Activated T-cell treated with anti-CD3 and anti-CD28 coated beads for 48 hours (primary cell): ENCODE measurements at places on chromosomes 7 and 10.

GRCh38 chr7:150435390-150436073 lies 14.9 kb upstream of the GIMAP8 start:
- DNase-seq = no peak

DNA sequence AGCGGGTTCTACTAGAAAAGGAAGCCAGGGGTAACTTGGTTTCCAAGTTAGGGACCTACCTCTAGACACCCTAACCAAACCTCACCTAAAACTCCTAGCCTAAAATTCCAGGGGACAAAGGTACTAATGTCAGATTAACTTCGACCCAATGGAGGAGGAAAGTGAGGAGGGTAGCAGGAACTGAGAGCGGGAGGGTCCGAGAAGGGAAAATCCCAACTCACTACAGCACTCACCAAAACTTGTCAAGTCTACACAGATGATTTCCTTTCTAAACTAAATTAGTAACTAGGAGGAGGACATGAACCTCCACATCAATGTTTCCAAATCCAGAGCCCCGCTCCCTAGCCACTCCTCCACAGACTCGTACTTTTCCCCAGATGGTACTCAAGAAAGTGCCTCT lies 22.6 kb downstream of the CHCHD3 start:
- DNase-seq = no peak

DNA sequence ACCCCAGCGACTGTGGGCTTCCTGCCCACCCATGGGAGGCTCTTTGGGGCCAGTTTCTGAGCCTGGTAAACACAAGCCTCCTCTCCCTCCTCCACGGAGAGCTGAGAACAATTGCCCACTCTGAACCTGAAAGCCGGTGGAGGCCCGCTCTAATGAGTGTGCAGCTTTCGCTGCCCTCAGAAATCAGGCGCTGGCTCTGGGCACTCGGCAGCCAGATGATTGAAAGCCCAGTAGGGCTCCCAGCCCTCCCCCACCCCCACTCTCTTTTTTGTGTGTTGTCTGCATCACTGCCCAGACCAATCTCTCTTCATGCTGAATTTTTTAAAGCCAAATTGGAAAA lies 438.9 kb downstream of the RPS24 start:
- DNase-seq = no peak

GRCh38 chr10:63318491-63318890 lies 147.3 kb downstream of the JMJD1C start:
- no peak for DNase-seq

DNA sequence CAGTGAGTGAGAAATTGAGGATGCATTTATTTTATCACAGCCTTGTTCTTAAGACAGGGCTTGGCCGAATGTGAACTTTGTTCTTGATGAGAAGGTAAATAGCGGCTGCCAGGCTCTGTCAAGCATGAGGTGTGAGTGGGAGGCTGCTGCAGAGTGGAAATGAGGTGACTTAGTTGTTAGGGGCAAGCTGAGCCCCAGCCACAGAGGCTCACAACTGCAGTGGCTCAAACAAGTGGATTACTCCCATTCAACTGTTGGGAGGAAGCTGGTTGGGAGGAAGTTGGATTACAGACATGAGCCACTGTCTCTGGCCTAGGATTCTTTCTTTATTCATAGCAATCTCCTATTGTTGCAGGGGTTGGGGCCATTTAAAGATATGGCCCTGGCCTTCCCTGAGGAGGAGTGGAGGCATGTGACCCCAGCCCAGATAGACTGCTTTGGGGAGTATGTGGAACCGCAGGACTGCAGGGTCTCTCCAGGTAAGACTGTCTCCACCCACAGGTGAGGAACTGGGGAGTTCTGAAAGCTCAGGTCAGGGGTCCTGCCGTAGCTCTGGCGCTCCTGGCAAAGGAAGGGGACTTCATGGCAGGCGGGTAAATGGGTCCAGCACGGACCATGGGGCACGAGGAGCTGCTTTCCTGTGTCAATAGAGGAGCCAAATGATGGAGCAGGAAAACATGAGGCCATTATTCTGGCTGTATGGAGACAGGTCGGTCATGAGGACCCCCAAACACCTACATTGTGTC lies 7.1 kb downstream of the ZSCAN25 start:
- DNase-seq = peak; percentile 38

DNA sequence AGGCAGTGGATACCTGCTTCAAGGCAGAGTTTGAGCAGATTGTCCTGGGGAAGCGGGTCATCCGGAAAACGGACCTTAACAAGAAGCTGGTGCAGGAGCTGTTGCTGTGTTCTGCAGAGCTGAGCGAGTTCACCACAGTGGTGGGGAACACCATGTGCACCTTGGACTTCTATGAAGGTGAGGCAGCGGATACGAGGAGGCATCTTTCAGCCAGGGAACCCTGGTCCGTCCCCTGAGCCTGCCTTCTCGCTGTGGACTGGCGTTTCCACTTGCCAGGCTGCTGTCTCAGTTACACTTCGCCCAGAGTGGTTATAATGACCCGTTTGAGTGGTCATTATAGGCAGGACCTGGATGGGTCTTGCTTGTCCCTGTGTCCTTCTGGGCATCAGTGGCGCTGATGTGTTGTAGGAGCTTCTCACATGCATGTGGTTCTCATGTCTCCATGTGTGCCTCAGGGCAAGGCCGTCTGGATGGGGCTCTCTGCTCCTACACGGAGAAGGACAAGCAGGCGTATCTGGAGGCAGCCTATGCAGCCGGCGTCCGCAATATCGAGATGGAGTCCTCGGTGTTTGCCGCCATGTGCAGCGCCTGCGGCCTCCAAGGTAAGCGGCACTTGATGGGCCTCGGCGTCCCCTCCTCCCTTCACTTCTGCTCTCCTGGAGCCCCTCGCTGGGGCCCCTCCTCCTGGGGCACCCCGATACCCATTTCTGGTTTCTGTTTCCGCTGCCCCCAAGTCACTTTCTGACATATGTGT lies 18.0 kb downstream of the UPP1 start:
- no peak for DNase-seq

- no peak for DNase-seq
Measured at GRCh38 chr7:149527414-149527813, 29.8 kb upstream of the ZNF746 start.

GRCh38 chr7:133812877-133813276 lies 314.3 kb upstream of the LRGUK start:
- no peak for DNase-seq

DNA sequence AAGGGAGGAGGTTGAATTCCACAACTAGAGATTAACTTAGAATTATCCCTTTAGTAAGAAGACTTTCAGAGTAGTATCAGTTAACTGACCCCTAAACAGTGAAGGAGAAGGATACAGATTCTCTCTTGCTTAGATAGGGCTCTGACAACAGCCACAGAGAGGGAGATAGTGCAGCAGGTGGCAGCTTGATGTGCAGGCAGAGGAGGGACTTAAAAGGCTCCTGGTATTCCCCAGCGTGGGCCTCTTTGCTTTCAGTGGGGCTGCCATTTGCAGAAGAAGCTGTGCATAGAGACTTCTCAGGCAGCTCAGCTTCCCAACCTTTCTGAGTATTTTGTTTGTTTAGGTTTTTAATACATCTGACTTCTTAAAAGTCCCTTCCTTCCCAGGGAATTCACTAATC lies 16.0 kb downstream of the FZD1 start:
- no peak for DNase-seq

DNA sequence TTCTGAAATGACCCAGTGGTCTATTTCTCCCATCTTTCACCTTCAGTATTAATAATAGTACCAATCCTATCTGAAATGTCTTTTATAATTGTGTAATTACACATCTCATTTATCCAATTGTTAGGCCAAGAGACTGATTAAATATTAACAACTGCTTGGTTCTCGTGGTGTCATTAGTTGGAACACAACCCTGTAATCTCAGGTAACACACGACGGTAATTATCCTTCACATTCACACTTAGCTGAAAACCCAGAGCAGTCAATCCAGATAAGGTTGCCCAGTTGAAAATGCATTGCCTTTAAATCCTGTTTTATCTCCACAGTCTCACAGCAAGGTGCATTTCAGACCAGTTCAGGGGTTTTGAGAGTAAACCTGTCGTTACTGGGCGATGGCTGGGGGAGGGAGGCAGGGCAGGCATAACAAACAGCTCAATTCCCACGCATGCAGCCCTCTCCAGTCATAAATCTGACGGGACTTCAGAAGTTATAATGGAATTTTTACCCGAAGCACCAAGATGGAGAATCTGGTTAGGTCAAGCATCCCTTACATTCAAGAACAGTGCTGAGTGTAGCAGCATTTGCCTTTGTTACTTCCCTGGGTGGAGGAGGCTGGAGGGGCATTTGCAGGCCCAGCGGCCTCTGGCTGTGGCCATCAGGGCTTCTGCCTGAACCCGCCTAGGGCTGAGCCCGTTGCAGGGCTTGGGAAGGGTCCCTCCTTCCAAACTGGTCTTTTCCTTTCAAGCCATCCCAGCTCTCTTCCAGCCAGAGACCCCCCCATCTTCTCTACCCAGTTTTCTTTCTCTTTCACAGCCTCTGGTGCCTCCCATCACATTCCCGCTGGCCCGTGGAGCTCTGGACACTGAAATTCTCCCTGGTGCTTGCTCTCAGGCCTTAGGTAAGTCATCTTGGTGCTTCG lies 201.0 kb upstream of the LYZL2 start:
- DNase-seq = no peak

DNA sequence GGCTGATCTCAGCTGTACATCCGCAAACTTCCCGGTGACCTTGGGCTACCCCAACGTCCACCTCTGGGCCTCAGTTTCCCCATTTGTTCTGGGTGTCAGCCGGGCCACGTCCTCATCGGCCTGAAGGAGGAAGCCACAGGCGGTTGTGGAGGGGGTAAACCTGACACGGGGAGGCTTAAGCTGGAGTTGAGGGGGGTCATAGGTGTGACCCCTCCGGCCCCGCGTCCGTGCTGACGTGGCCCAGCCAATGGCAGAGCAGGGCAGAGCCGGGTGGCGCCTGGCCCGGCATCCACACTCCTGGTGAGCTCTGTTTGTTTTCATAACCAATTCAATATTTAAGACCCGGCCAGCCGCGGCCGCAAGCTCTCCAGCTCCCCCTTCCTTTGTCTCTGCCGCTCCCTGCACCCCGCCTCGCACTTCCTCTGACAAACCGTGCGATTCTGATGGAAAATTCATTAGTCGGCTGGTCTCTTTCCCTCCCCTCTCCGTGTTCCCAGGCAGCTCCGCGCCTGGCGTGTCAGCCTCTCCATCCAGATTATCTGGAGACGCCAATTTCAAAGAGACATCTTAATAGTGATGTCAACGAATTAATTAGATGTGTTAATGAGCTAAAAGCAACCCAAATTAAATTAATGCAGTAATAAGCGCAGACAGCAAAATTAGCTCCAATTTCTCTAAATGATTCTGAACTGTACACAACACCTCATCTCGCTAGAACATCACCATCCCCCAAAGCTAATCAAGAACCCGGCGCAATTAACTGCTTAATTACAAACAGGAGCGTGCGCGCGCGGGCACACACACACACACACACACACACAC lies 55.4 kb downstream of the MICALL2 start:
- no peak for DNase-seq

DNA sequence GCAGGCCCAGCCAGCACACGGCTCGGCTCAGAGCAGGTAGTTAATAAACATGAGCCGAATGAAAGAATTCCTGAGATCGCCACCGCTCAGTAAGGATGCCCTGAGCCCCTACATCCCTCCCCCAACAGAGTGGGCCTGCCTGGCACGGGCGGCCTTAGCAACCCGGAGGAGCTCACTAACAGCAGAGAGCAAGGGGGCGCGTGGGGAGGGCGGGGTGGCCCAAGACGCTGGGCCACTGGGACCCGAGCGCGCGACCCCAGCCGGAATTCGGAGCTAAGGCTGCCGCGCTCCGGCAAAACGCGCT lies 403 bp upstream of the ENO4 start:
- no peak for DNase-seq

DNA sequence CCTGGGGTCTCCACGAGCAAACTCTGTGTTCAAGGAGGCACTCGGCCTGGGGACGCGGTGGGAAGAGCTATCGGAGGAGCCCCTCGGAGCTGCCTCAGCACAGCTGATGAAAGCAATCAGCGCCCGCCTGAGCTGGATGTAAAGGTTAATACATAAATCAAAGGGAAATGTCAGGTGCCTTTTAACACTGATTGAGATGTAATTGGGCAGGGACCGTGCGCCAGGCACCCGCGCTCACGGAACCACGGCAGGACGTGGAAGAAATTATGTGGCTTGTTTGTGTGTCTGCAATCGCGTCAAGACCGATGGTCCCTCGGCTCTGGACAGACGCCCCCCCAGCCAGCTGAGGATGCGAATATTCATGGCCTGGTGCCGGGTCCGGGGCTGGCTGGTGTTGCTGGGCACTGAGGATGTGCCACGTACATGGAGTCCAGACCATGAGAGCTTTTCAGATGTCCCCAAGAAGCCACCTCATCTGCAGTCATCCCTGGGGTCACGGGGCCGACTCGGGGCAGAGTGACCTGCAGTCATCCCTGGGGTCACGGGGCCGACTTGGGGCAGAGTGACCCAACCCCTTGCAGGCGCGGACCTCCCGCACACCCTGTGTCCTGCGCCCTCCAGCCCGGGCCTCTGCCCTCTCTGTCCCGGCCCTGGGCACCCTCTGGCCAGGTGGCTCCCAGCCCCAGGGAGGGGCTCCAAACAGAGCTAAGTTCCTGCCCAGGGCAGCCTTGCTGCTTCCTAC lies 15.6 kb downstream of the FOXL3 start:
- no peak for DNase-seq

DNA sequence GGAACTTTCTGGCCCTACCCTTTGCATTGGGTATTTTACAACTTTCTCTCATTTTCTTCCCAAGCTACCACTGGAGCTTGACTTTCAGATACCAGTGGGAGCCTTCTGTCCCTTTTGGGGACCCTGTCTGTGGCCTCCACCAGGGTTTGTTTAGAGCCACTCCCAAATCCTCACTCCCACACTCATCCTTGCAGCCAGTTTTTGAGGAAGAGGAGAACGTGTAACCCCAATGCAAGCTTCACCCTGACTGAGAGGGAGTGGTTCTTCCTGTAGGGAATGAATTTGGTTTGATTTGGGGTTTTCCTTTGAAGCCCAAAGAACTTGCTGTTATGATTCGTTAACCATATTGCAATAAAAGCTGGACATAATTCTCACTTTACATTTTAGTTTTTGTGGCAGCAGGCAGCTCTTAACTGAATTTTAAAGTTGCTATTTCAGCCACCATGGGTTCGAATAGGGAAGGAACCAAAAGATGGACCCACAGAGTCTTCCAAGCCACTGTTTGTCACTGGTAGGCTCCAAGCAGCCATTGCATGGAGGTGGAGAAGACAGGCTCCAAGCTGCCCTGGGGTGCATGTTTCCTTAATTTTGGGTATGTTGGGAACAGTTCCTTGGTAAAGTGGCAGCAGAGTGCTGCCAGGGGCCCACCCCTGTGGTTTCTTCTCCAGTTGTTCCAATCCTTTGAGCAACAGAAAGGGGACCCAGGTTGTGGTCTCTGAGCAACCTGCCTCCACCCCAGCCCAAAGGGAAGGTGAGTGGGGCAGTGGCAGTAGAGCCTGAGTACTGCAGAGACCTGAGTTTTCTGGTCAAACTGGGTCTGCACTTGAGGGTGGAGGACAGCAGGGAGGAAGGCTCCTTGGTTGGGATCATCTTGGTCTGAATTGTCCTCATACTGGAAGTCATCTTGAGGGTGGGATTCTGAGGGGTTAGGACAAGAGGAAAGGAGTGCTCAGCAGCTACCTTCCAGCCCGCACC lies 5.1 kb downstream of the EVX1 start:
- no peak for DNase-seq

DNA sequence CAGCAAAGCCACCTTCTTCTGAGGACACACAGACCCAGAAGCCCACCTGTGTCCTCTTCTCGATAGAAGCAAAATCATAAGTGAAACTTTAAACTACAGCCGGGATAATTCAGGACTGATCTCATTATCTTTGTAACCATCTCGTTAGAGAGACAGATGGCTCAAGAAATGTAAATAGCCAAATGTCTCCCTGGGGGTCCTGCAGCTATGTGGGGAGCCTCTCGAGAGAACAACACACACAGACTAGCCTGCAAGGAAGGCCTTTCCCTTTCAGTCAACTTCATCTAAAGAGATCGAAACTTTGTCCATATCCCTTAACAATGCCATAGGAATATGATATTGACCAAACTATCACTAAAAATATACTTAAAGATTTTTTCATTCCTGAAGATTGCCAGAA lies 93.5 kb downstream of the VWC2 start:
- DNase-seq = no peak
